ENCODE measurements at places on chromosomes 11 and 22.

- DNase-seq: no peak
Observed at GRCh38 chr11:118343981-118344515, at the start of gene CD3G. Gene CD3G (plus strand): TSS chr11:118344344. CDS start chr11:118344424, 80 bp downstream.

- DNase-seq: no peak
Observed at GRCh38 chr22:26740253-26740652, 82.9 kb downstream of the MIAT start.

DNA sequence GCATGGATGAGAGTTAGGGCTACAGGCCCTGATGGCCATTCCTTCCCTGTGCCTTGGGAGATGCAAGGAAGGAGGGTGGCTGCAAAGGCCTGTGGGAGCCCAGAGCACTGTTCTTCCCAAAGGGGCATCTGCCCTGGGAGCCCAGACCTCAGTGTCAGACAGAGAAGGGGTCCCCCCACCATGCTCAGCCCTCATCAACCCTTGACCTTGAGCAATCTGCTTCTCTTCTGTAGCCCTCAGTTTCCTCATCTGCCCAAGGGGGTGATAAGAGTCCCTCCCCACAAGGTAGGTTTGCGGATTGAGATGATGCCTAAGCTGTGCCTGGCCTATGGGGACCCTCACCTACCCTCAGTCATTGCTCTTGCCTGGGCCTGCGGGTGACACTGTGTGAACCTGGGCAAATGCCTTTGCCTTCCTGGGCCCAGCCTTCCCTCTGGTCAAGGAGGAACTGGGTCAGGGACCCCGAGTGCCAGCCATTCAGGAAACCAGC, 47.5 kb downstream of the IGLL5 start:
- no peak for DNase-seq

DNA sequence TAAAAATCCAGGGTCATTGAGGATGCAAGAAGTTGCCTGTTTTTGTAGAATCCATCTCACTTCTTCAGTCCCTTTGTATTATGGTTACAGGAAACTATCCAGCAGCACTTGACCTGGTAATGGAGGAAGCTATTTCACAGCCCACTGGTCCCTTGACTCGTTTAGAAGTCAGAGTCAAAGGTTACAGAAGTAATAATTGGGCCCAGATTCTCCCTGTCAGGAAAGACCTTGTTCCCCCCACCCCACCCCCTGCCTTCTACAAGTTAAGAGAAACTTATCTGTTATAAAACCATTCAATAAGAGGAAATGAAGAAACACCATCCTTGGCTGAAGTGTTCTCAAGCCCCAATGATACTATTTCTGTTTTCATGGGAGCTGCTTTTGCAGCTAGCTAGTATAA, 65.8 kb downstream of the CSTPP1 start:
- DNase-seq: no peak

- DNase-seq: no peak
Observed at GRCh38 chr11:116164843-116165242, 607.9 kb downstream of the BUD13 start.

Data from ELR (cell line).